ENCODE measurements at places on chromosomes 7 and 10.

DNA sequence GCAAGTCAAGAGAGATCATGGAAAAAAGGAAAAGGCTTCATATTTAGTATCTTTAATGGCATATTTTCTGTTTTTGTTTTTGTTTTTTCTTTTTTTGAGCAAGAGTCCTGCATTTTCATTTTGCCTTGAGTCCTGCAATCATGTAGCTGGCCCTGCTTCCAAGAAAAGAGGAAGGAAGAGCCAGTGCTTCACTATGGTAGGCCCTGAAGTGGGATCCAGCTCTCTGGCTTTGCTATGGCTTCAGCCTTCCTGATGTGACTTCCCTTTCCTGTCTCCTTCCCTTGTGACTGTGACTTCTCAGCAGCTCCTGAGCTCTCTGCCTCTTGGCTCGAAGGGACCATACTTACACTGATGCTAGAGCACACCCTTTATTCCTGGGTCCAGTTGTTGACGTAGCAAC is 512.3 kb downstream of the INHBA start:
- no peak for DNase-seq

DNA sequence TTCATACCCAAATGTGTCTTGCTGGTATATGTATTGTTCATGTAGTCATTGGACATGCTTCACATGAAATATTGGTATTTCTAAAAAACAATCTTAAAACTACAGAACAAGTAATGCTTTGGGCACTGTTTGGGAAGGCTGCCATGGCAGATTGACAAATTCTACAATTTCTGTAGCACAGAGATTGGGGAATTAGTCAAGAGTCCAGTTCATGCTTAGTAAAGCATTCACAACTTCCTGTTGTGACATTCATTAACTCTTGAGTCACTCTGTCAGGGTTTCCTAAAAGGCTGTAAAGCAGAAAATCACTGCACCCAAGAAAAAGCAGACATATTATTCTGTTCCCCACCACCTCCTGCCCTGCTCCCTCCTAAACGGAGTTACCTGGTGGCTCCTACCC is 398.9 kb downstream of the PHTF2 start:
- no peak for DNase-seq

DNA sequence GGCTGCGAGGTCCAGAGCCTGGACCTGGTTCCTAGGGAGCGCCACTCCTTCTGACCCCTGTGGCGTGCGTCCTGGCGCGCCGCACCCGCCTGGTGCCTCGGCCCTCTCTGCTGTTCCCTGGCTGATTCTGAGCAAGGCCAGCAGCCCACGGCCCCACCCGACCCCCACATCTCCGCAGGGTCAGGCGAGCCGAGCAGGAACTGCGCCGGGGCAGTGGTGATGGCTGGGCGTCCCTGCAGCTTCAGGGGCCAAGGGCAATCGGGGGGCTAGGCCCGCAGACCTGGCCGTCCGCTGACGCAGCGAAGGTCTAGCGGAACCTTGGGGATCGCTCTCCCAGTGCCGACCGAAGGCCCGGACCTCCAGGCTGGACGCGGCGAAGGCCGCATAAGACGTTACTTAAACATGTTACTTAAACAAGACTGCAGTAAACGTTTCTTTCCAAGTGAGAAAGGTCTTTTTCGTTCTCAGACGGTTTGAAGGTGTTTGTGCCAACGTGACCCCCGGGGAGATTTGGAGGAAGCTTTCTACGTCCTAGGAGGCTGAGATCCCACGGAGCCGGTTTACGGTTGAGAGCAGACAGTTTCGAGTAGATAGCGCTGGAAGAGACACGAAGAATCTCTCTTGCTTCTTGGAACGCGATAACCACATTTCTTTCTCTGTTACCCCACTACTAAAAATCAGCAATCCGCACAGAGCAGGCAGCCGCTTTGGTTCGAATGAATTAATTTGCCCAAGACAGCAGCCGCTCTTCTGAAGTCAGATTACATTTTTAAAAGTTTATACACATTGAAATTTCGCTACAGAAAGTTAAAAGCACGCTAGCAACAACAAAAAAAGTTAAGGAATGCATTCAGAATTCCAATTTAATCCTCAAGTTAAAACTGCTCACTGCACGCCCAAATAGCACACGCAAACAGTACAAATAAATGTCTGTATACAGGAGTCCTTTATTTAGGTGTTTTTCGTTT is 4.9 kb upstream of the NKX2-3 start:
- DNase-seq: no peak

DNA sequence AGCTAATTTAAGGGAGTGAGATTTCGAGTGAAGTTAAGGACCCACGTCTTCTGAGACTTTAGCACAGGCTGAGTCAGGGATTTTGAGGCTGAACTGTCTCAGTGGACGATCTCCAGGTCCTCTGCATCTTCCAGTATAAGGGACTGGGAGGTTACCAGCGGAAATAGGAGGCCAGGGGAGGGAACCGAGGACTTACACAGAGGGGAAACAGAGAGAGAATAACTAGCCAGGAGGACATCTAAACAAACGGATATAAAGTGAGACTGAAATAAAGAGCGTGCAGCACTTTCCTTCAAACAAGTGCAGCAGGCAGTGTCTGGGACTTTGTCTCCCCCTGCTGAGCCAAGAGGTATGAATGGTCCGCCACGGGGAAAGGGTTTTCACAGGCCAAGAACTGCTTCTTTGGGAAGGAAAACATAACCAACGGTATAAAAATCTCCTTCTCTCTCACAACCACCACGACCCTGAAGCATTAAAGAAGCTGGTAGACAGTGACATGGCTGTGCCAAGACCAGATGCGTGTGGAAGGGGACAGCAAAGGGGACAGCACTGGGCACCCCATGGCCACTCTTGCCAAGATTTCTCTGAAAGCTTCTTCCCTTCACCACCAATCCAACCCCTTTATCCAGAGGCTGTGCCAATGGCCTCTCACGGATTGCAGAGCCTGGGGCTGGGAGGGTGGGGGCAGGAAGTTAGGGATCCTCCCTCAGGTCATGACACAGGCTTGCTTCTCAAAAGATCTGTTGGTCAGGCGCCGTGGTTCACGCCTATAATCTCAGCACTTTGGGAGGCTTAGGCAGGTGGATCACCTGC is 72.0 kb downstream of the SLC37A3 start:
- no peak for DNase-seq

DNA sequence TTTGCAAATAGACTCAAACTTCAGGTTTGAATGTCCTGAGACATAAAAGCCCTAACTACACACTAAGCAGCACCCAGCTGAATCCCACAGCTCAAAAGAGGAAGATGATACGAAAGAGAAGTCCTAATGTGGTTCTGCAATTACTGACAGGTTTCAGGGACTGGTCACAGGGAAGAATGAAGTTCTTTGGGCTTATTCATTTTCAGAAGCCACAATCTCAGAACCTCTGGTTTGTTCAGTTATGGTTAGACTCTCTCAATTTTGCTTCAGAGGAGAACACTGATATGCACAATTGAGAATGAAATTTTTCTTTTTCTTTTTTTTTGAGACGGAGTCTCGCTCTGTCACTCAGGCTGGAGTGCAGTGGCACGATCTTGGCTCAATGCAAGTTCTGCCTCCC is 94.6 kb upstream of the FAM180A start:
- no peak for DNase-seq

DNA sequence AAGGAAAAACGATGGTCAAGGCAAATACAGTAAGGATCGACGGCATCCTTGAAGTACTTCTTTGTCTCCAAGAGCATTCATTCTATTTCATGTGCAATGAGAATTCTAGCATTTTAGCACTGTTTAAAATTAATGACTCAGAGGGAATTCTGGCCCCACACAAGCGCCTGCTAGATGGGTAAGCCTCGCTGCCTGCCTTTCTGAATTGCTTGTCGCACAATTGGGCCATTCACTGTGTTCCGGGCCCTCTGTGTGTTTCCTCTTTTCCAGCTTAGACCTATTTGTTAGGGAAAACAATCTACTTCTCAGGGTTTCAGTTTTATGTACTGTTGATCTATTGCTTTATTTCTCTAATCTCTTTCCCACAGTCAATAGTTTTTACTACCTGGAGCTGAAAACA is 204.7 kb upstream of the ZNF32 start:
- no peak for DNase-seq

- DNase-seq: no peak
These were observed 433.6 kb downstream of the ACTR3B start for GRCh38 chr7:153193144-153193595.

DNA sequence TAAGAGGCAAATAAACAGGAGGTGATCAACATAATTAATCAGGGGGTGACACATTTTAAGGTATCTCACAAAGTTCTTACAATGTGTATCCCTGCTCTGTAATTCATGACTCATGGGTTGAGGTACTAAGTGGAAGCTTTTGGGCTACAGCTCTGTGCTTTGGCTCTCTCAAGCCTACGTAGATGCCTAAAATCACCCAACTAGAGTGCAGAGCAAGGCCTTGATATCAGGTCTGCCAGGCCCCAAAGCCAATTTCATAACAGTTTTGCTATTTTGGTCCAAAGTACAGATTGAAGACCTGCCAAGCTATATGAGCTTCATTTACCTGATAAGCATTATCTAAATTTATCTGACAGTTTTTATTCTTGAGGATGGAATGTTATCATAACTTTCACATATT is 175.3 kb upstream of the BET1 start:
- DNase-seq: no peak

GRCh38 chr10:31318382-31318853 is 598 bp upstream of the ZEB1 start:
- no peak for DNase-seq

GRCh38 chr10:31683682-31684081 is 244.9 kb downstream of the ARHGAP12 start:
- no peak for DNase-seq

GRCh38 chr10:22615819-22616499 is 98.4 kb downstream of the PIP4K2A start:
- no peak for DNase-seq

Measured in NCI-H1417 treated with DMSO at 0.1 percent for 48 hours (cell line).